ENCODE measurements at places on chromosomes 11 and 22. TPM values are rescaled to one million over a fixed set of nuclear protein-coding genes. Genes with fewer than 3 reads are reported as not detected.

Gene KRTAP5-2
- total RNA-seq: not detected

Gene BRSK2
- total RNA-seq: 0.23 TPM

Gene GP1BB
- total RNA-seq: not detected

Gene C11orf42
- total RNA-seq: not detected

Gene NPTXR
- 0.60 TPM for total RNA-seq

Gene OSM
- not detected for total RNA-seq

Gene PHOX2A
- total RNA-seq: not detected

Data from smooth muscle cell of the coronary artery (primary cell).